Muscle of back (tissue), 13 donors: ENCODE measurements at places on chromosomes 5 and 9. TPM values are rescaled to one million over a fixed set of nuclear protein-coding genes. Genes with fewer than 3 reads are reported as not detected.

Gene PCDHGA12
- 2.3 TPM for polyA plus RNA-seq

Gene NRG2
- 1.2 TPM for polyA plus RNA-seq

Gene TAS2R1
- not detected for polyA plus RNA-seq

Gene SNAPC4
- polyA plus RNA-seq, result 4.8 TPM

Gene AGTPBP1
- polyA plus RNA-seq, result 14.6 TPM

Gene FAM81B
- polyA plus RNA-seq, result 3.0 TPM

Gene ASS1
- polyA plus RNA-seq, result 60.7 TPM

Gene FOXD4L3
- polyA plus RNA-seq, result 0.16 TPM

Gene NDUFS6
- 52.9 TPM for polyA plus RNA-seq

Gene SLC25A2
- not detected for polyA plus RNA-seq

Gene TSC1
- polyA plus RNA-seq, result 35.0 TPM

Gene PTGDS
- polyA plus RNA-seq, result 14.5 TPM

Gene SNCB
- polyA plus RNA-seq, result not detected

Gene CBY3
- 0.42 TPM for polyA plus RNA-seq

Gene LHX6
- polyA plus RNA-seq, result 5.5 TPM

Gene PCDHB8
- polyA plus RNA-seq, result 1.6 TPM

Gene ENTREP1
- 37.3 TPM for polyA plus RNA-seq
